ENCODE measurements at places on chromosomes 6 and 20.

DNA sequence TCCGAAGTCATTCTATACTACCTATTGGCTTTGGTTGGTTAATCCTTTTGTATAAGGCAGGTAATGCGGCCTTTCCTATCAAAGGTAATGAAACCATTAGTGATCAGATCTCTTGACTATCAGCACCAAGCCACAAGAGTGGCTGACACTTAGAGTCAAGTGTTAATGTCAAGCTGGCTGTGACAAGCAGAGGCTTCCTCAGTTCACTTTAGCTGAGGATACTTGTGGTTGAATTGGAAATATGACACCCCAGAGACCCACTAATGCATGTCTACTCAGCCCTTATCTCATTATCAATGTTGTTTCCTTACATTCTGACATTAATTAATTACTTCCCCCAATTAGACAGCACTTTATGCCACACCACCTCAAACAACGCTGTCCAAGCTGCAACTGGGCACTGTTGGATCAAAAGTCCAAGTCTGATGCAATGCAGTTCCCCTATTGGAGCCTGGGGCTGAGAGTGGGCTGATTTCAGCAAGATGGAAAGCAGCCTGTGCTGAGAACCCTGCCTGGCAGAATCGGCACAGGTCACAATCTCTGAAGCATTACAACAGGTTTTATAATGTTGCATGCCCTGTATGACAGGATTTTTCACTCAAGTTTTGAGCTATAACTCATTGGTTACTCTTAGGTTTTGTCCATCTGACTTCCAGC lies 273.5 kb downstream of the COL12A1 start:
- no peak overlapping the region for H3K4me3 ChIP-seq
- H3K36me3 ChIP-seq = no peaks in the 10 kb centered on the region
- DNase-seq = no peak
- no peaks in the 10 kb centered on the region for H3K4me1 ChIP-seq
- H3K27ac ChIP-seq = no peak overlapping the region

- H3K27ac ChIP-seq = no peak overlapping the region
- H3K36me3 ChIP-seq = no peaks in the 10 kb centered on the region
Measured at GRCh38 chr6:69584536-69584912, 212.3 kb downstream of the LMBRD1 start.

- no peak overlapping the region for H3K4me3 ChIP-seq
- peaks cover 25% of the 10 kb centered on the region for H3K27me3 ChIP-seq
- no peaks in the 10 kb centered on the region for H3K36me3 ChIP-seq
- H3K27ac ChIP-seq = no peak overlapping the region
- peaks cover 9% of the 10 kb centered on the region for H3K4me1 ChIP-seq
- no peak for DNase-seq
Measured at GRCh38 chr20:51668515-51668914, 99.7 kb downstream of the ATP9A start.

GRCh38 chr6:116370760-116371119 lies at the start of gene DSE:
DSE (plus strand) TSS chr6:116370947; CDS start chr6:116399251, 28,304 bp downstream.
- peaks cover 20% of the 10 kb centered on the region for H3K4me1 ChIP-seq
- H3K4me3 ChIP-seq = peak within 1 kb of the TSS; percentile 76
- no peak within 1 kb of the TSS for H3K27ac ChIP-seq
- H3K36me3 ChIP-seq = no peaks in the 10 kb centered on the region
- peaks cover 56% of the 10 kb centered on the region for H3K27me3 ChIP-seq

DNA sequence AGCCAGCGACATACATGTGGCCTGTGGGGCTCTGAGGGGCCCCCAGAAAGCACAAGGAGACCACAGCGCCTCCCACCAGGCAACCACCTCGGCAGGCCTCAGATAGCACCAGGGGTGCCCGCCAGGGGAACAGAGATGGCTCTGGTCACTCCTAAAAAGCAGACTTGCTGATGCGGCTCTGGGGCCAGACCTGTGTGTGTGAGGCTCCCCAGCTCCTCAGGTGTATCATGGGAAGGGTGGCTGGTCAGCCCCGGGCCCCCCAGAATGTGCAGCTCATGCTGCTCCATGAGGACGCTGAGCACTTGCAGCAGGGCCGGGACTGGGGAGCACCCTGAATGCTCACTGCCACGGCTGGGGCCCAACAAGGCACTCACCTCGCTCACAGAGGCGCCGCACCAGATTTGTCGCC lies 60.2 kb downstream of the PYGB start:
- peaks cover 3% of the 10 kb centered on the region for H3K36me3 ChIP-seq
- H3K4me3 ChIP-seq = no peak overlapping the region
- peaks cover 24% of the 10 kb centered on the region for H3K4me1 ChIP-seq
- H3K27me3 ChIP-seq = no peaks in the 10 kb centered on the region

DNA sequence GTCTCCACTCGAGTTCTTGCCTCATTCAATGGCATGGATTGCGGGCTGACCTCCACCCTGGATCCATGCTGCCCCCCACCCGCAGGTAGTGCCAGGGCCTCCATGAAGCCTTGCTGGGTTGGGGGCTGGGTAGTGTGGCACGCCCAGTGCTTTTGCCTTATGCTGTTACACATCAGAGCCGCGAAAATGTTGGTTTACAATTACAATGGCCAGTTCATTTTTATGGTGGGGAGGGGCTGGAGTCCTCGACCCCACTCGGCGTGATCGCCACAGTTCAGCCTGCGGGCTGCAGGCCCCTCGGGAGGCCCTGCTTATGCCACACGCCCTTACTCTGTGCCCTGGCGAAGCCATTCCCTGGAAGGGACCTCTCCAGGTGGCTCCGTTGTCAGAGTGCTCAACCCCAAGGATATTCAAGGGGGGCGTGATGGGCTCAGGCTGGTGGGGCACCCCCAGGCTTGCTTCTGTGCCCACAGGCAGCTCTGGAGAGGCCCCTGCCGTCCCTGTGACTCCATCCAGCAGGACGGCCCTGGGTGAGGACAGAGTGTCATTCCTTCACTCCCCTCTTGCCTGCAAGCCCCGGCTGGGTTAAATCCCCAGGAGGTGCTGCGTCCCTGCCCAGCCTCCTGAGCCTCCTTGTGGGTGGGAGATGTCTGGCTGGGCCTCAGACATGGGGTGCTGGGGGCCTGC lies 14.8 kb downstream of the ITPA start:
- H3K27ac ChIP-seq = peak overlapping the region; percentile 52
- H3K27me3 ChIP-seq = no peaks in the 10 kb centered on the region
- DNase-seq = no peak
- peaks cover 24% of the 10 kb centered on the region for H3K4me1 ChIP-seq
- peaks cover 20% of the 10 kb centered on the region for H3K36me3 ChIP-seq

- DNase-seq = no peak
- no peak overlapping the region for H3K27ac ChIP-seq
- no peaks in the 10 kb centered on the region for H3K36me3 ChIP-seq
- H3K27me3 ChIP-seq = peaks cover 6% of the 10 kb centered on the region
- H3K4me1 ChIP-seq = no peaks in the 10 kb centered on the region
- H3K4me3 ChIP-seq = no peak overlapping the region
Measured at GRCh38 chr20:22383156-22383555, 201.2 kb downstream of the FOXA2 start.

- H3K27ac ChIP-seq = no peak overlapping the region
- no peak overlapping the region for H3K4me3 ChIP-seq
- H3K4me1 ChIP-seq = peaks cover 28% of the 10 kb centered on the region
- DNase-seq = no peak
- peaks cover 1% of the 10 kb centered on the region for H3K36me3 ChIP-seq
- peaks cover 25% of the 10 kb centered on the region for H3K27me3 ChIP-seq
Measured at GRCh38 chr6:157645201-157645795, 177.7 kb upstream of the SNX9 start.

DNA sequence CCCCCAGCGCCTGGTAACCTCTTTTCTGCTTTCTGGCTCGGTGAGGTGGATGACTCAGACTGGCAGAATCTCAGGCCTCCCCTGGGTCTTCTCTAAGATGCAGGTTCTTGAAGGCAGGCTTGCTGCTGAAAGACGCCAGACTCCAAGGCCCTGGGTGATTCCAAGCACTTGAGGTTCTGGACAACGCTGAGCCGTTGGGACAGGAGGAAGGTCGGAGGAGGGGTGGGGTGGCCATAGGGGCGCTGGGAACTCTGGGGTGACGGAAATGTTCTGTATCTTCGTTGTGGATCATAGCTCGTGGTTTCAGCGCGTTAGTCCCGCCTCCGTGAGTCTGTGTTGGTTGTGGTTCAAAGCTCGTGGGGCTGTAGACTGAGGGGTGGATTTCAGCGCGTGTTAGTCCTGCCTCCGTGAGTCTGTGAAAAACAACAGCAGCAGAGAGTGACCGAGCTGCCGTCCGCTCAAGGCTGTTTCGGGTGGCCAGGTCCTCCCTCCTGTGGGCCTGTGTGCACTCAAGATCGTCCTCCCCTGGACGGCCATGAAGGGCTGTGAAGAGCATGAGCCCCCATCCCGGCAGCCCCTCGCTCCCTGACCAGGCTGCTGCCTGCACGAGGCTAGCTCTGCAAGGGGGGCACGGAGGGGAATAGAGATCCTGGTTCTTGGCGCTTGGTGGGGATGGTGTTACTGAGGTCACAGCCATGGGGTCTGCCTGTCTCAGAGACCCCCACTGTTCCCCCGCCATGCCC lies 7.7 kb downstream of the NTSR1 start:
- no peak overlapping the region for H3K27ac ChIP-seq
- peaks cover 15% of the 10 kb centered on the region for H3K4me1 ChIP-seq
- H3K36me3 ChIP-seq = peaks cover under 1% of the 10 kb centered on the region
- H3K27me3 ChIP-seq = peaks cover 90% of the 10 kb centered on the region

GRCh38 chr6:127249621-127250020 lies 17.0 kb upstream of the RNF146 start:
- no peak overlapping the region for H3K4me3 ChIP-seq
- DNase-seq = no peak
- H3K27ac ChIP-seq = no peak overlapping the region
- no peaks in the 10 kb centered on the region for H3K36me3 ChIP-seq
- peaks cover 6% of the 10 kb centered on the region for H3K27me3 ChIP-seq

- no peaks in the 10 kb centered on the region for H3K27me3 ChIP-seq
- H3K36me3 ChIP-seq = no peaks in the 10 kb centered on the region
- H3K4me3 ChIP-seq = no peak overlapping the region
- DNase-seq = no peak
- H3K27ac ChIP-seq = no peak overlapping the region
- no peaks in the 10 kb centered on the region for H3K4me1 ChIP-seq
Measured at GRCh38 chr20:16167423-16168130, 405.7 kb downstream of the KIF16B start.

- peaks cover 29% of the 10 kb centered on the region for H3K27me3 ChIP-seq
- H3K36me3 ChIP-seq = no peaks in the 10 kb centered on the region
- DNase-seq = no peak
- H3K4me3 ChIP-seq = no peak overlapping the region
- H3K4me1 ChIP-seq = no peaks in the 10 kb centered on the region
Measured at GRCh38 chr6:27321901-27322300, 9.8 kb upstream of the POM121L2 start.

DNA sequence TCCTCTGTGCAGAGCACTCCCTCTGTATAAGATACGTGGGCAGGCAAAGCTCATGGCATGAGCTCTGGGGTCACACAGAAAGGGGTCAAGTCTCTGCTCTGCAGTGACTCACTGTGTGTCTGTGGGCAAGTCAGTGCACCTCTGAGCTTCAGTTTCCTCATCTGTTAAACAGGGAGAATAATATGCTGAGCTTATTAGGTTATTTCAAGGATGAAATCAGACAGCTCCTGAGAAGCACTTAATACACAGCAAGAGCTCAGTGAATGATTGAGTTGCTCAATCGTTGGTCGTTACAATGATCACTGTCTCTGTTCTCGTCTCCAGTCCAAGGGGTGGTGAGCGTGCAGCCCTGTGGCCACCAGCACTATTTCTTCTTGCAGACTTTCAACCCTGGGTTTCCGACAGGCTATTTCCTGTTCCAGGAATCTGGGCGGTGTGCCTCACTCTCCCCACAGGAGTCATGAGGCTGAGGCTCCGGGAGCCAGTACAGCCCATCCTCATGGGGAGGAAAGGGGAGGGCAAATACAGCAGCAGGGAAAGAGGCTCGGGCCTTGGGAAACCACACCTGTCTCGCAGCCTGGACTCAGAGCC lies 28.9 kb downstream of the KIAA1755 start:
- H3K27me3 ChIP-seq = peaks cover 18% of the 10 kb centered on the region
- no peaks in the 10 kb centered on the region for H3K36me3 ChIP-seq
- DNase-seq = no peak
- H3K4me1 ChIP-seq = peaks cover 5% of the 10 kb centered on the region
- H3K27ac ChIP-seq = no peak overlapping the region
- H3K4me3 ChIP-seq = no peak overlapping the region

DNA sequence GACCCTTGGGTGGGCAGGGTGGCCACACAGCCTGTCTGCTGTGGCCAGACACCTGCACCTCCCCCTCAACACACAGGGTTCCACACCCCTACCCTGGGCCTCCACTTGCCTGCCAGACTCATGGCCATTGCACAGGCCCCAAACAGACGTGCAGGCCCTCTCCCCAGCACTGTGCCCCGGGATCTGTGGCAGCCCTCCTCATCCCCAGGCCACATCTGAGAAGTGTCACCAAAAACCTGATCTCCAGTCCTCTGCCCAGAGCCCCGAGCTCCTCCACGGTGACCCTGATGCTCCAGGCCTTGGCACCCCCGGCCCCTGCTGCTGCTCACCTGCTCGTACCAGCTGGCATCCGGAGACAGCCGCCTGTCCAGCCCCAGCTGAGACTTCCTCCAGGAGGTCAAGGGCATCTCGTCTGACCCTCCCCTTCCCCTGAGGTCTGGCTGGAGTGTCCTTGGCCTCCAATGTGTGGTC lies 160.1 kb downstream of the DLL1 start:
- DNase-seq = peak; percentile 7
- peaks cover 5% of the 10 kb centered on the region for H3K27me3 ChIP-seq
- no peak overlapping the region for H3K27ac ChIP-seq
- no peak overlapping the region for H3K4me3 ChIP-seq
- no peaks in the 10 kb centered on the region for H3K36me3 ChIP-seq

GRCh38 chr20:22490287-22491193 lies 93.8 kb downstream of the FOXA2 start:
- no peak for DNase-seq

DNA sequence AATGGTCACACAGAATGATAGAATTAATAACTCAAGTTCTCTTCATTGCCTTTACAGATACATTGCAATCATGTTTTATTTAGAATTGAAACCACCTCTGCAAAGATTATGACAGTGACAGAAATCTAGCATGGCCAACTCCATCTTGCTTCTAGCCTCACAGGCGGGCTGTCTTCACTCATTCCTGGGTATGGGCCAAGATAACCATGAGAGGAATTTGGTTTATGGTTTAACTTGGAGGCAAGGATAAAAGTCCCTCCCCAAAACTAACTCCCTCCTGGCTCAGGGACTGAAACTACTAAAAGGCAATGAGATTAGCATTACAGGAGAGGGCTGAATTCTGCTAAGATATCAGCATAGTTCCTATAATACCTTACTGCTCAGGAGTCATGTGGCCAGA lies 95.2 kb upstream of the CST7 start:
- H3K4me1 ChIP-seq = peaks cover 19% of the 10 kb centered on the region
- no peak overlapping the region for H3K27ac ChIP-seq
- no peak overlapping the region for H3K4me3 ChIP-seq
- no peaks in the 10 kb centered on the region for H3K36me3 ChIP-seq
- H3K27me3 ChIP-seq = peaks cover 33% of the 10 kb centered on the region

DNA sequence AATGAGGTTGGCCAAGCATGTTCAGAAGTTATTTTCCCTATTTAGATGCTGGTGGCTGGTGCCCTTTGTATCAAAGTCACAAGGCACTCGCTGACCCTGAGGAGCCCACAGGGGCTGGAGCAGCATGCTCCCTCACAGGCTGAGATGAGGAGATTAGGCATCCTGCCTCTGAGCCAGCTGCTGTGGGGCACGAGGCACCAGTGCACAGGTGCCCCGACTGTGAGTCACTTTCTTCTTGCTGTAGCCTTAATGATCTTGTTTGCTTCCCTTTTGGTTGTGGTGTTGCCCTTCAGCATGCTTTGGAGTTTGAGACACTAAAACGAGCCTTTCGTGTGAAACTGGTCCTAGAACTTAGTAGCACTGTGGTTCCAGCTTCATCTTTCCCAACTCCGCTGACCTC lies 4.3 kb downstream of the PSMG4 start:
- peaks cover 3% of the 10 kb centered on the region for H3K27me3 ChIP-seq
- H3K36me3 ChIP-seq = peaks cover 34% of the 10 kb centered on the region
- H3K4me3 ChIP-seq = no peak overlapping the region
- no peak for DNase-seq
- peaks cover 42% of the 10 kb centered on the region for H3K4me1 ChIP-seq
- H3K27ac ChIP-seq = no peak overlapping the region
